ENCODE measurements at places on chromosomes 2 and 18. TPM values are rescaled to one million over a fixed set of nuclear protein-coding genes. Genes with fewer than 3 reads are reported as not detected.

DNA sequence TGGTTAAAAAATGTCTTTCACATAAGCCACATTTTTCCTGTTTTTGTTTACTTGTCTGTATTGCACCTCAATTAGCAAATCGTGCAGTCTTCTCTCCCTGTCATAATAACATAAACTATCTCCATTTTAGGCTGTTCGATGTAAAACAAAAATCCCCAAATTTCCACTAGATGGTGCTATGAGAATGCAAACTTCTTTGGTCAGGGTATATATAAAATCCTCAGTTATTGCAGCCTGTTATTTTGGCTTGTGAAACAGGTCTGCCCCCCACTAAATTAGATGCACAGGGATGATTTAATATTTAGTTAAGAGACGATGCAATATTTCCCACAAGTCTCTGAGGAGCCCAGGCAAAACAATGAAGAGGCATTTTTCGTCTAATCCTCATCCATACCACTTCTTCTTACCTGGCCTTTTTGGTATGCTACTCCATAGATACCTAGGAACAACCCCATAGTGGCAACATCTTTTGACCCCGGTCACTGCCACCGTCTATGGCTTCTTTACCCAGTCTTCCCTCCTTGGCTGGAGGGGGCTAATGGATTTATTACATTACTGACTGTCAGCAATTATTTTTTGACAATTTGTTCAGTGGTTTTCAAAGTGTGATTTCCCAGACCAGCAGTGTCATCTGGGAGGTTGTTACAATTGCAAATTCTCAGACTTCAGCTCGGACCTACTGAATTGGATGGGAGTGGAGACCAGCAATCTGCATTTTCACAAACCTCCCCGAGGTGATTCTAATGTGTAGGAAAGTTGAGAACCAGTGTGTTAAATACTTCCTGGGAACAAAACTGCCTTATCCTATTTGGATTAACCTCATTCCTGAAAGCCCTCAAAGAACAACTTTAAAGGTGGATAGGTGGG is 117.4 kb upstream of the CWC22 start:
- no peak for DNase-seq

DNA sequence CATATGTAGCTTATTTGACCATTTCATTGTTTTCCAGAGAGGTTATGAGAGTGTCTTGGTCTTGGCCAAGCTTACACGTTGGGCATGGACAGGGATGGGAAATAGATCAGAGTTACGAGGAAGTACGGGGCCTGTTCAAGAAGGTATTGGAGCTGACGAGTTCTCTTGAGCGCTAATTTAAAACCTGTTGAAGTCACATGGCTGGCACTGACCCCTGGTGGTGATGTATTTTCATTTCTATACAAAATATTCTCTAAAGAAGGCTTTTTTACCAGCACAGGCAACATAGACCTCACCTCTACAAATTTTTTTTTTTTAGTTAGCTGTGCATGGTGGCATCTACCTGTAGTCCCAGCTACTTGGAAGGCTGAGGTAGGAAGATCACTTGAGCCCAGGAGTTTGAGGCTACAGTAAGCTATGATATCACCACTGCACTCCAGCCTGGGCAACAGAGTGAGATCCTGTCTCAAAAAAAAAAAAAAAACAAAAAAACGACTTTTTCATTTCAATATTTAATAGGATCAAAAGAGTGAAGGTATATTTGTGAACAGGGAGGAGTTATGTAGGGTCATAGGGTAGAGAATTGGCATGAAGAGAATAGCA is 19.6 kb downstream of the UGP2 start:
- DNase-seq, result no peak

GRCh38 chr18:47893047-47893446 is 37.4 kb downstream of the SMAD2 start:
- DNase-seq, result no peak

The PROC gene
- total RNA-seq, result not detected

GRCh38 chr2:17442334-17442733 is 75.9 kb downstream of the RAD51AP2 start:
- DNase-seq, result no peak

DNA sequence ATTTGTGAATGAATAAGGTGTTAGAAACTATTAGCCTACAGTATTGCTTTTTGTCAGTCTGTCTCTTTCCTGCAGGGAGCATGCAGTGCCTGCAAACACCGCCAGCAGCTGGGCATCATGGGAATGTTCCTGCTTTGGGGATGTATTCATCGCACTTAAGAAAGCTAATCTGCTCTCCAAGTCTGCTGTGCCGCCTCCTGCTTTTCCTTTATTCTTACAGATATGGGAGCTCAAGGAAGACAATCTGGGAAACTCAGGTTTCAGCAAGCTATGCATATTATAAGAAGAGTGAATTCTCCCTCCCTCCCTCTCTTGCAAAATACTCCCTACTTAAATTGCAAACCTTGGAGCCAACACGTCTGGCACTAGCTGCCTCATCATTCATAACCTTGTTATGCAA is 479.2 kb upstream of the ACVR2A start:
- no peak for DNase-seq
